ENCODE measurements at places on chromosomes 2 and 18.

DNA sequence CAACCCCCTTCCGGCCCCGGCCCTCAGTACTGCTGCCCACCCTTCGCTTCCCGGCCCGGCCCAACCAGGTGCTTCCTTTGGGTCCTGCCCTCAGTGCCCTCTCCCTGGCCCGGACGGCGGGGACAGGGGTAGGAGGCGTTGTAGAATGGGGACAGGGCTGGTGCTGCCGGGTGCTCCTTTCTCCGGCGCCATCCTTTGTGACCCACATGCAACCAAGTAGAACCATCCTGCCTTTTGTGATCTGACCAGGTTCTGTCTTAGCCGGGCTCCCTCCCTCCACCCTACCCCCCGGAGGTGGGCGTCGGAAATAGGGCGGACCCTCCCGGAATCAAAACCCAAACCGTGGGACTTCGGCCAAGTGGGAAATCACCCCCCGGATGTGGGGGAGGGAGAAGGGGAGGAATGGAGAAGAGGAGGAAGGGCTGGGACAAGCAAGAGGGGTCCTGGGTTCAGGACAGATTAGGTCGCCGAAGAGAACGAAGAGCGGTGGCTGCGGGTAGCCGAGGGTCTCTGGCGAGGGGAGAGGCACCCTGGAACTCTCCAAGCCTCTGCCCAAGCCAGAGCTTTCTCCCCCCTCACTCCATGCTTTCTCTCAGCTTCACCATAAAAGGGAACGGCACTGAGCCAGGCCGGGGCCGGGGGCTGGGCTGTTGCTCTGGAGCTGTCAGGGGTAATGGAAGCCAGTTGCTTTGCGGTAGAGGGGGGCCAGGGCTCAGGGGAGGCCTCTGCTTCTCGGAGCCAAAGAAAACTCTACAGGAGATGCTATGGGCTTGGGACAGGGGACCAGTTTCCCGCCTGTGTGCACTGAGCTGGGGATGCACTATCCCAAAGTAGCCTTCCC, 756 bp upstream of the OST4 start:
- DNase-seq, result no peak

GRCh38 chr18:46340716-46341115, 236.5 kb downstream of the HAUS1 start:
- DNase-seq, result no peak

DNA sequence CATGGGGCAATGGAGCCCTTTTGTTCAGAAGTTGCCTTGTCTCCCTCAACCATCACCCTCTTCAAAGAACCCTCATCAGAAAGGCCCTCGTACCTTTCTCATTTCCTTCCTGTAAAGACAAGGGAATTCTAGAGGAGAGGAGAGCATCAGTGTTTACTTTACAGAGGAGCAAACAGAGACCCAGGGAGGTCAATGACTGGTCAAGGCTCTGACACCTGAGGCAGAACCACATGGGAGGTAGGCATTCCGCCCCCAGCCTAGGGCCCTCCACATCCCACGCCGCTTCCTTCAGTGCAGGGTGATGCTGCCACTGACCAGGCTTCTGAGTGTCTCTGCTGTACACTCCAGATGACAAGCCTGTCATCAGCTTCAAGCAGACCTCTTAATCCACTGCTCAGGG, 104.7 kb downstream of the NRP2 start:
- DNase-seq, result no peak

GRCh38 chr18:37805773-37806404, 240.3 kb upstream of the CELF4 start:
- no peak for DNase-seq

GRCh38 chr2:175009917-175010621, 4.9 kb upstream of the CHN1 start:
- DNase-seq, result no peak

GRCh38 chr18:76052227-76052595, 442.8 kb downstream of the ZNF516 start:
- no peak for DNase-seq

DNA sequence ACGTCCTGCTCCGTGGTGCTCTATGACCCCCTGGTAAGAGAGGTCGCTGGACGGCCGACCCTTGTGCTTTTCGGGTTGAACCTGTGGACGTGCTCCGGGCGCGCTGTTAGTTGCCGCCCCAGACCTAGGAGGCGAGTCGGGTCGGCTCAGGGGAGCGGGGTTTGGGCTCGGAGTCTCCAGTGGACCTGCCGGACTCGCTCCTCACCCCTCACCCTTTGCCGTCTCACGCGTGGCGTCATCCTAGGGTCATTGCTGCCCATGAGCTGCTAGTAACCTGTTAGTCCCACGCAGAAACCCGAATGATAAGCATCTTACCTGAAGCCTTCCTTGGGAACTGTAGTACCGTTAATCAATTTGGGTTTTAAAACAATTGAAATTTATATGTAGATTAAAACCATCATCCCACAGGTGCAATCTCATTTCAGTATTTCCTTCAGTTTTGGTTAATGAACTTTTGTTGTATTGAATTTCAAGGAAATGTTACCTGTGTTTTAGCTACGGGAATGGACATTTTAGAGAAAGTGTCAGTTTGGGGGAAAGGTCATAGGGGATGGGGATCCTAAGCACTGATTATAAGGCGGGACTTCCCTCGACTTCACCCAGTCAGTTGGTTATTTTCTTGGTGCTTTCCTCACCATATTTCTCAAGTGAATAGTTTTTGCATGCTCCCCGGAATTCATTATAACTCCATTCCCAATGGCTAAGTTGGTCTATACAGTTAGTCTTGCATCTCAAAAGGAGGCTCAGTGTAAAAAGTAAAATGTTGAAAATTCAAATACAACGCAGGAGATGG, 536 bp downstream of the ELP2 start:
- DNase-seq, result no peak

GRCh38 chr2:27636766-27637165, 7.9 kb downstream of the GPN1 start:
- DNase-seq, result no peak

GRCh38 chr2:218172845-218173244, 6.1 kb upstream of the CXCR1 start:
- DNase-seq, result no peak

DNA sequence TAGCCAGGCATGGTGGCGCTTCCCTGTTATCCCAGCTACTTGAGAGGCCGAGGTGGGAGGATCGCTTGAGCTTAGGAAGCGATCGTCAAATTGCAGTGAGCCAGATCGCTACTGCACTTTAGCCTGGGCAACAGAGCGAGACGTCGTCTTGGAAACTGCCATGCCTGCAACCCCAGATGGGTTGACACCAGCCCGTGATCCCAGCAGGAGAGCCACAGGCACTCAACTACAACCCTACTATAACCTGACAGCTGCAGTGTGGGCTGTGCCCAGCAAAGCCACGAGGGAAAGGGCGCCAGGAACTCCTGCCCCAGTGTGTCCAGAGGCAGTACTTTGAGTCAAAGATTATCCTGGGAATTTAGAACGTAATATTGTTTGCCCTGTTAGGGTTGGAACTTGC, 85.6 kb downstream of the SS18 start:
- DNase-seq, result no peak

GRCh38 chr2:64852771-64853241, 136.4 kb upstream of the SLC1A4 start:
- DNase-seq, result no peak

GRCh38 chr2:120402508-120402907, 56.6 kb downstream of the INHBB start:
- DNase-seq, result no peak

DNA sequence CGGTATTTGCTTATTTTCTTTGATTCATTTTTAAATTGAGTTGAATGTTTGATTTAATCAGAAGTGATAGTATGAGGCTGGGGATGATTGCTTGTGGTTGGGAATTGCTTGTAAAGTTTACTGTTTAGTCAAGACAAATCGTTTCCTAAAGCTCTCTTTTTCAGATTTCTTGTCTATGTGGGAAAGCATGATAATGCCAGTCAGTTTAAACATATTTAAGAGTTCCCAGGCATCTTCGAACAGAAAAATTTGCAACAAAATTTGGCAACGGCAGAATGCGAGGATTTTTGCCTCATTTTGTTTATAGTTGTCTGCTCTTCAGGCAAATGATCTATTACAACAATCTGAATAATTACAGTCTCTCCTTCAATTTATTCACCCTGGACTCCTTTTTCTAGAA, 22.5 kb downstream of the EPAS1 start:
- DNase-seq, result no peak

- no peak for DNase-seq
Observed at GRCh38 chr2:226743915-226744314, 55.7 kb downstream of the IRS1 start.

DNA sequence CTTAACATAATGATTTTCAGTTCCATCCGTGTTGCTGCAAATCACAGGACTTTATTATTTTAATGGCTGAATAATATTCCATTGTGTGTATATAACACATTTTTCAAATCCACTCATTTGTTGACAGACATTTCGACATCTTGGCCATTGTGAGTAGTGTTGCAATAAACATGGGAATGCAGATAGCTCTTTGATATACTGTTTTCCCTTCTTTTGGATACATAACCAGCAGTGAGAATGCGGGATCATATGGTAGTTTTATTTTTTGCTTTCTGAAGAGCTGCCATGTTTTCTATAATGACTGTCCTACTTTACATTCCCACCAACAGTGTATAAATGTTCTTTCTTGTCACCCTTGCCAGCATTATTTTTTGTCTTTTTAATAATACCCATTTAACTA, 420.3 kb upstream of the CHAC2 start:
- DNase-seq, result no peak

DNA sequence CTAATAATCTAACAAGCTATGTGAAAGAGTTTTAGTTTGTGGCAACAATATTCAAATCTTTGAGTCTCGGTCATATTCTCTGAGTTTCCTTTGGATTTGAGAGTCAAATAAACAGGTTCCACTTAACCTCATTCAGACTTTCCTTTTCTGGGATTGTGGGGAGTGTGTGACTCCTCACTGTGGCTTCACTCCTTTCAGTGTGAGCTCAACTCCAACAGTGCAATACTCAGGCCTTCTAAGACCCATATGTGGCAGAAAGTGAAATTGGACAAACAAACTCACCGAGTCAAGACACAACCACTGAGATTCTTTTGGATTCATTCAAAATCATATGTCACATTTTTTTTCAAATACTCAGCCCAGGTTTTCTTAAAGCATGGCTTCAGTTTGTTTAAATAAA, 25.4 kb downstream of the SLC9A4 start:
- no peak for DNase-seq

GRCh38 chr2:223633656-223634055, 31.5 kb upstream of the SCG2 start:
- DNase-seq, result no peak

DNA sequence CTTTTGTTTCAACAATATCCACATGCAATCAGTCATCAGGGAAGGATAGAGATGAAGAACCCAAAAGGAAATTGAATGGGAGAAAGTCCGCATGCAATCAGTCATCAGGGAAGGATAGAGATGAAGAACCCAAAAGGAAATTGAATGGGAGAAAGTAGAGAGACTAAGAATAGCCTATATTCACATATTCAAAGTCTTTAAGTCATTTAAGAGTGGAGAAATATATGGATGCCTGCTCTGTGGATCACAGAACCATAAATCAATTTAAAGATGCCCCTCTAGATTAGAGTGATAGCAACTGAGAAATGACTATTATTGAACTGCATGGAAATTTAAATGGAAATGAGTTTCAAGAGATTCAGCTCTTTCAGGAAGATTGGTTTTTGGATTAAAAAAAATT, 90.0 kb upstream of the LPIN2 start:
- no peak for DNase-seq

- DNase-seq, result peak; percentile 60
Observed at GRCh38 chr2:224934526-224935188, 107.6 kb downstream of the DOCK10 start.

GRCh38 chr2:167380555-167380954, 492.3 kb downstream of the XIRP2 start:
- DNase-seq, result no peak

DNA sequence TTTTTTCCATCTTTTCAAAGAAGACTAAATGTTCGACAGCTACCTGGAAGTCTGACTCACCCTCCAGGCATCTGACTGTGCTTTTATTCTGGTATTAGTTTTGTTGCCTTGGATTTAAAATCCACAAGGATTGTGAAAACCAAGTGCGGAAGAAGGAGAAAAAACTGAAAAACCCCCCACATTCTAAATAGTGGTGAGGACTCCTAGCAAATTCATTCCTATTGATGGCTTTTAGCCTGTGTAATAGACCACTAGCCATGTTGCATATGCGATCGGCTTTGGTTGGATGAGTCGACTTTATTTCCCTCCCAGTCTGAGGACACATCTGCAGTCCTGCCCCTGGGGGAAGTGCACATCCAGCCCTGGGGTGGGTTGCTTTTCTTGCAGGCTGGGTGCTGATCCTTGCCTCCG, 16.9 kb downstream of the LDLRAD4 start:
- no peak for DNase-seq

DNA sequence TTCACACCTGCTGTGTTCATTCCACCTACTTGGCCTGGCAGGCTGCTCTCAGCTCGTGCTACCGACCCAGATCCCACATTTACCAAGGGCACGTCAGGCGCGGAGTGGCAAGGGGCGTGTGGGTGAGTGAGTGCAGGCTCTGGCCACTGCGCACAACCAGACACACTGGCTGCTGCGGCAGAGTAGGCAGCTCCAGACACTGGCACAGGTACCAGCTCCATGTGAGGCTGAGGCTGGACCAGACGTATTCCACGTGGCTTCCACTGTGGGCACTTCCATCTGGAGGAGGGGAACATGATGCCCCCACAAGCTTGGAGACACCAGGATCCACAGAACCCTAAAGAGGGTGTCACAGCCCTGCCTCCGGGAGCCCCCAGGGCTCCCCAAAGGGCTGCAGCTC, 74.6 kb upstream of the ZNF804A start:
- no peak for DNase-seq

DNA sequence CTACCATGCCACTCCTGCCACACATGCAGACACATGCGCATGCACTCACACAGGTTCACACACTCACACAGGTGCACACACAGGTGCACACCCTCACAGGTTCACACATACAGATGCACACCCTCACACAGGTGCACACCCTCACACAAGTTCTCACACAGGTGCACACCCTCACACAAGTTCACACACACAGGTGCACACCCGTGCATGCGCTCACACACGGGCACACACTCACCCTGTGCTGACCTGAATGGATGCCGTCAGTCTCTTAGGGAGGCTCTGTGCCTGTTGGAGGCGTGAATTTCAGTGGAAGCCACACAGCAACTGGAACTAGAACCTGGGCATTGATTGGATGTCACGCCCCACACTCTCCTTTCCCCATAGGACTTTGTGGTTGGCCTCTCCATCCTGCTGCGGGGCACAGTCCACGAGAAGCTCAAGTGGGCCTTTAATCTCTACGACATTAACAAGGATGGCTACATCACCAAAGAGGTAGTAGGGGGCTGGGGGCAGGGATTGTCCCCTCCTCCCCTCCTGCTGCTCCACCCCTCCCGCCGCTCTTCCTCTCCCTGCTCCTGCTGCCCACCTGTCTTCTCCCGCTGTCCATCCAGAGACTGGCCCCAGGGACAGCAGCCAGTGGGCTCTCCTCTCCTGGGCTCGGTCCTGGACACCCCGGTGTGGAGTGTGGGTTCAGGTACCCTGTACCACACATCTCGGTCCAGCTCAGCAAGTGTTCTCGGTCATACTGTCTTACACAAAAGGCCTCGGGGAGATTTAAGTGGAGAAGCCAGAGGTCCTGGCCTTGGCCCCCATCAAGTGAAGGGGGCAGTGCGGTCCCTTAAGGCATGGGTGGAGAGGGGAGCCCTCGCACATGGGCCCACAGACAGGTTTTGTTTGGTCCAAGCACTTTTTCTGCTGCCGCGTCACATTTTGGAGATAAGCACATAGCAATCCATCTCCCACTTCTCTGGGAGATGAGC, 21.0 kb upstream of the FAHD2A start:
- no peak for DNase-seq

All from forelimb muscle (tissue), 1 donor.